ENCODE measurements at places on chromosomes 7 and 10.

DNA sequence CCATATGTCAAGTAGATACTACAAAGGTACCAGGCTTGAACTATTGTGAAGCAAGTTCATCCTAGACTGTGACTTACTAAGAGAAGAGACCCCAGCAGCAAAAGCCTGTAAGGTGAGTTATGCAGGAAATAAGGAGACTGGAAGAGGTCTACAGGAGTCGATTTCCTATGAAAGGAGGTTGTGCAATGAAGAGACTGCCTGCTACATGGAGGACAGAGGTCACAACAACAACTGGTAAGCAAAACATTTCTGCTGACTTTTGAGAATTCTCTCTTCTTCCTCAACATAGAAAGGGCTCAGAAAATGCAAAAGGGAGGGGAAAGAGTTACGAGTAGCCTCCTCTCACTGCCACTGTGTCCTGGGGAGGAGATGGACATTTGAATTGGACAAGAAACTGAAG lies 42.4 kb downstream of the PDK4 start:
- no peak for DNase-seq

- no peak for DNase-seq
Measured at GRCh38 chr10:125111118-125111727, 49.1 kb downstream of the CTBP2 start.

DNA sequence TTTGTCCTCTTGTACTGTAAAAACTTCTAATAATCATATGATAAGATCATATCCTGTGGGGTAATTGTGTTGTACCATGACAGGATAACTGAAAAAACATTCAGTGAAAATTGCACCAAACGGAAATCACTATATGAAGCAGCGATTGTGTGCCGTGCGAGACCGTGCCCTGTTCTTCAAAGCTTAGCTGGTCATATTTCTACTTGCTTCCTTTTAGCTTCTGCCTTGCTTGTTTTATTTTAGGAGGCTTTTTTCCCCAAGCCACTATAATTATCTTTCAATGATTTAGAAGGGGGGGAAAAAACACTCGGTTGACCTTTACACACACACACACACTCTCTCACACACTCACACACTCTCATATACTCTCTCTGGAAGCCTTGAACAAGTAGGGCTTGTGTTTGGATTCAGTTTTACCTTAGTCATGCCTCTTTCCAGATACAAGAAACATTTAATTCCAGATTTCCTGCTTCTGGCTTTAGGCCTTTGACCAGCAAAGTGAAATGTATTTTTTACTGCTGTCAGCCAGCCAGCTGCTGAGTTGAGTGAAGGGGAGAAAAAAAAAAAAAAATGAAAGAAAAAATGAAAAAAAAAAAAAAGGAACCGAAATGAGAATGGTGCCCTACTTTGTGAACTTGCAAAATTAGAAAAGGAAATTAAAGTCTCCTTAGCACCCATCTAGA lies 181.4 kb downstream of the ARID5B start:
- DNase-seq, result no peak

GRCh38 chr10:128916383-128916782 lies 550.7 kb upstream of the MGMT start:
- DNase-seq, result no peak

- no peak for DNase-seq
Measured at GRCh38 chr10:74868392-74868977, 42.1 kb downstream of the KAT6B start.

GRCh38 chr10:88934900-88935672 lies 17.5 kb downstream of the ACTA2 start:
- peak; percentile 60 for DNase-seq

GRCh38 chr10:119166564-119166963 lies 1.1 kb upstream of the SFXN4 start:
- no peak for DNase-seq

GRCh38 chr7:151038951-151039849 lies 9.1 kb upstream of the ASIC3 start:
- DNase-seq, result peak; percentile 96

DNA sequence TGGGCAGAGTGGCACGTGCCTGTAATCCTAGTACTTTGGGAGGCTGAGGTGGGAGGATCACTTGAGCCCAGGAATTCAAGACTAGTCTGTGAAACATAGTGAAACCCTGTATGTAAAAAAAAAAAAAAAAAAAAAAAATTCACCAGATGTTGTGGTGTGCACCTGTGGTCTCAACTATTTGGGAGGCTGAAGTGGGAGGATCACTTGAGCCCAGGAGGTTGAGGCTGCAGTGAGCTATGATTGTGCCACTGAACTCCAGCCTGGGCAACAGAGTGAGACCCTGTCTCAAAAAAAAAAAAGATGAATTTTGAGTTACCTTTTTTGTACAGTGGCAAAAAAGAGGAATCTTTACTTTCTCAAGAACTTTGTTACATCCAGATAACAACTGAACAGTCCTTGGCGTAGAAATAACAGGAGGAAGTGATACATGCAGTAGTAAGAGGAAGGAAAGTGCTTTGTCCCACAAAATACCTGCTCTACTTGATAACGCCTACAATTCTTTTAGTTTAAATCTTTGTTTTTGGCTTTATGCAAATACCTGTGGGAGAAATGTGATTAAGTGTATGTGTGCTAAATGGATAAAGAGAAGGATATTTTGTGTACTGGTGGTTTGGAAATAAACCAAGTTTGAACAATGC lies 29.3 kb downstream of the SPAG6 start:
- DNase-seq, result no peak

DNA sequence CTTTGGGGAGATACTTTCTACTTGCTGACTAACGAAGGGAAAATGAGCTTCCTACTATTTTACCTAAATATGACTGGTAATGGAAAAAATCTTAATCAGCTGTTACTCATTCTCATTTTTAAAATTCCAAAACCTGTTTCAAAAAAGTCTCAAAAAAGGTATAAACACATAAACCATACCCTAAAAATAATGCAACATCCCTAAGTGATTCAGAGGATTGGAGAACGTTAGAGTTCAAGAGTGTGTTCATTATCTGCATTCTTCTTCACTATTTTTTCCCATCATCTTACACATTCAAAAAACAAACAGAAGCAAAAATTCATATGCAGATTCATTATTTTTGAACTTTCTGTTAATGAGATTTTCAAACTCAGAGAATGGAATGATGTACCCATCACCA lies 150.4 kb upstream of the GNAI1 start:
- DNase-seq, result no peak

DNA sequence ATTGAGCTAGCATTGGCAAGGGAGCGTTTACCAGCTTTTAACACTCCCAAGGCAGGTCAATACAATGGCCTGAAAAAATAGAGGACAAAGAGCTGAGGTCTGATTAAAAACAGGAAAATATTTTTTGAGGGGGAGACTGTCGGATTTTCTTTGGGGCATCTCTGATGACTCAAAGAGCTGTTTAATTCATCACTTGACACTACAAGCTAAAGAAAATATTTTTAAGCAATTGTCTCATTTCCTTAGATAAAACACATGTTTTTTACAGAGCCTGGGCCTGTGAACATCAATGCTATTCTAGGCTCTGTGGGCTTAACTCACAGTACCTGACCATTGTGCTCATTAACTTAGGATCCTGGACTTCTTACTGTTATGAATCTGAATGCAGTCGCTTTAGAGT lies 100.8 kb downstream of the NRP1 start:
- no peak for DNase-seq

DNA sequence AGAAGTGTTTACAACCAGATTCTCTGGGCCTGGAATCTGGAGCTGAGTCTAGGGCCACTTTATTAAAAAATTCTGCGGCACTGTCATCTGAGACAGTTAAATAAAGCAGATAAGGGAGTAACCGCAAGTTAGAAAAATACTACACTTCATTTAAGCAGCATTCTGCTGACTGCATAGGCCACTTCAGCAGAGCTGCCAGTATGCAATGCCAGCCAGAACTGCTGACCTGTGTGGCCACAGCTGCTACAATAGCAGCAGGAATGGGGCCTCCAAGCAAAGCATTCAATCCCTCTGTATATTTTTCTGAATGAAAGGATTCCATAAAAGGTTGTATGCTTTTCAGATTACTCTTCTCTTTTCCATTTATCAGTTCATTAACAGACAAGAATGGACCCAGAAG lies 136.0 kb downstream of the COL28A1 start:
- DNase-seq, result no peak

DNA sequence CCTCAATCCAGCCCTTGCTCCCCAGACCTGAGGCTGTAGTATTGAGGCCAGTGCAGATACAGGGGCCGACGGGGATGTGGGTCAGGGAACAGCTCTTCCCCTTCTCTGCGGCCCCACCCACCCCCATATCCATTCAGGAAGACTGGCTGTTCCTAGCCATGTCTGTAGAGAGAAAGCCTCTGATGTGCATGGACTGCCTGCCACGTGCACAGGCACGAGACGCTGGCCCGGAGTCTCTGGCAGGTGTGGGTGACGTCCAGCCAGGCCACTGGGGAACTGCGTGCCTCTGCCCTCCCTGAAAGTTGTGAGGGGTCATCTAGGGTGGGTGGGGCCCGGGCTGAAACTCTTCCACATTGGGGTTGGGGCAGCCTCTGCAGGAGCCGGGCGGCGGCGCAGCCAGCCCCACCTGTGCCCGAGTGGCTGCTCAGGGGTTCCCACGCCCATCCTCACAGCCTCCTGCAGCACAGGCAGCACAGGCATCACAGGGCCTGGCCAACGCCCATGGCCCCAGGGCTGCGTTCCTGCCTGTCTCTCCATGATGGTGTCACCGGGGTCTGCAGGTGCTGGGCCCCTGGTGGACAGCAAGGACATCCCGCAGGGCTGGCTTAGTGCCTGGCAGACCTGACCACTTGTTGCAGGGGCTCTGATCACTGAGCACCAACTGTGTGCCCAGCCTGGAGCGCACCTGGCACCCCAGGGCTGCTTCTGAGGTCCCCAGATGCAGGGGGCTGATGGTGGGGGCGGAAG lies 27.5 kb downstream of the MICALL2 start:
- no peak for DNase-seq

DNA sequence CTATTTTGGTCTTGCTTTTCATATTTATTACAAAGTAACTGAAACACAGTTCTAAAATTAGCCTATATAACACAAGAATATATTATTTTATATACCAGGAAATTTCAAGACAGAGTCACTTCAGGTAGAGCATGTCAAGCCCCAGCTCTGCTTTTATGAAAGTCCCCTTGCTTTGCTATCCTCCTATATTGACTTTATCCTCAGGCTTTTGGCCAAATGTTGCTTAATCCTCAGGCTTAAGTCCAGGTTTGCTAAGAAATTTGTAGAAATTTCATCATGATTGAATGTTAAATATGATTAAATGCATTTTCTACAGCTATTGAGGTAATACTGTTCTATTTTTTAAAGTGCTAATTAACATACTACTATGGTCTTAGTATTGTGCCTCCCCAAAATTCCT lies 227.6 kb downstream of the FZD1 start:
- DNase-seq, result no peak

DNA sequence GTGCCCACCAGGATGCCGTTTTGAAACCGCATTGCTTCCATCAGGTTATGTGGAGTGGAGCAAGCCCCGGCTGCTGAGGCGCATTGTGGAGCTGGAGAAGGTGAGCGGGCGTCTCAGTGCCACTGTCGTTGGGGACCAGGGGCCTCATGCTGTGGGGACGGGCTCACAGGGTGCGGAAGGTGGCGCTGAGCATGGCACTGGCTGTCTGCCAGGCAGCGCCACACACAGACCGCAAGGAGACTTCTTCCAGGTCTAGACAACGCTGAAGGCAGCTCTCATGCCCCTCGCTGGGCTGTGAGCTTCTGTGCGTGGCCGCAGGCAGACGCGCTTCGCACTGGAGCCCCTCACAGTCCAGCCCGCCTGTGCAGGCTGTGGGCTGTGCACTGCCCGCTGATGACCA lies 29.0 kb downstream of the IQCE start:
- no peak for DNase-seq

- no peak for DNase-seq
Measured at GRCh38 chr10:11162828-11163599, 145.3 kb downstream of the CELF2 start.

GRCh38 chr7:44805950-44806349 lies 9.5 kb downstream of the PPIA start:
- DNase-seq, result no peak

GRCh38 chr10:37667736-37668135 lies 189.7 kb downstream of the ZNF248 start:
- DNase-seq, result no peak

- no peak for DNase-seq
Measured at GRCh38 chr7:156764766-156765165, 124.2 kb downstream of the RNF32 start.

DNA sequence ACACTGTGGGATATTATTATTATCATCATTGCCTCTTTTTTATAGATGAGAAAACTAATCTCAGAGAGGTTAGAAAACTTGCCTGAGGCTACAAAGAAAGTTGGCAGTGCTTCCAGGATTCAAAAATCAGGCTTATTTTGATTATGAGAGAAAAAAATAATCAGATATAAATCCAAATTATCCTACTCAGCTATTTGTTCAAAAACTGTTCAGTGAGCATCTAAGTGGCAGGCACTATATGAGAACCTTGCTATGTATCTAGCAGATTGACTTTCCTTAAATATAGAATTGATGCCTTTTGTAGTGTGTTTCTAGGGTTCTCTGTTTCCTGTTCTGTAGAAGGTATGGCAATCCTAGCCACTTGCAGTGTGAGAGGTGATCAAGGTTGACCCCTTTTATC lies 60.0 kb upstream of the SLC35B4 start:
- no peak for DNase-seq

DNA sequence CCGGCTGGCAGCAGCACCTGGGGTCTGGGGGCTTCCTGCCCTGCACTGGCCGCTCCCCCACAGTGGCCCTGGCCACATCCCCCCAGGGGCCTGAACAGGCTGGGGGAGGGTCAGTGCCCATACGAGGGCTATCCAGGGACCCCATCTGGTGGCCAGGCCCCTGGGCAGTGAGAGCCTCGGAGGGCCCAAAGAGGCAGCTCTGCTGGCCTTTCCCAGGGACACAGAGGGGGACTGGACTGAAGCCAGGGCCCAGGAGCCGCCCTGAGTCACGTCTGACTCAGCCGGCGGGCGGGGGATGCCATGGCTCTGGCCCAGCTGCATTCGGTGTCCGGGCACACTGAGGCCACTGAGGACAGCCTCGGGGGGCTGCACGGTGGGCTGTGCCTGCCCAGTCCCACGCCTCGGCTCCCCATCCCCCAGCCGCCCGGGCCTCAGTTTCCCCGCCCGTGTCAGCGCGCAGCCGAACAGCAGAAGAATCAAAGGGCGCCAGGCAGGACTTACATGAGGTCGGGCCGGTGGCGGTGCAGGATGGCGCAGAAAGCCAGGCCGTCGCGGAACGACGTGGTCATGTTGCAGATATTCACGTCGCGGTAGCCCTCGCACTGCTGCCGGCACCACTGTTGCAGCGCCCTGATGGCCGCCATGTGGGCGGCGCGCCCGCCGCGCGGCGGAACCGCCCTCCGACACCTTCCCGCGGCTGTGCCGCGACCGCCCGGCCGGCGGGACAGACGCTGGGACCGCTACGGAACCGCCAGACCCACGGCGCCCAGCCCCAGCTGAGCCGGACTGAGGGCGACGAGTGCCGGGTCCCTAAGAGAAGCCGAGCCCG lies at the start of gene MICALL2:
MICALL2 (minus strand) TSS at position 788 of the 829 bp plus-strand sequence; CDS start at position 644, 144 bp downstream.
- DNase-seq, result no peak

DNA sequence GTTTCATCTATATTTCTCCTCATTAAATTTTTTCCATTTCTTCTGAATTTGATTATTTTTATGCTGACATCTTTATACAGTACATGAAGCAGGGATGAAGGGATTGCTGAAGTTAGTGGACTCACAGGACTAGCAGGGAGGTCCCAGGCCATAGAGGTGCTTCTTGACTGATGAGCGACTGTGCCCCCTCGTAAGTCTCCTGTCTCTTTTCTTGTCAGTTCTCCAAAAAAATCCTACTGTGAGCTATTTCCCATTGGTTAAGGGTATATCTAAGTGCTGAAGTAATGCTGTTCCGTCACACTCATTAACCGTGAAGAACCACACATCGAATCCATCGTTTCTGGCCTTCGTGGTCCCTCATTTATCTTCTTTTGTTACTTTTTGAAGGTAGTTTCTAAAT lies 27.7 kb downstream of the HECW1 start:
- no peak for DNase-seq

- DNase-seq, result no peak
Measured at GRCh38 chr7:121620206-121620605, 224.1 kb upstream of the FAM3C start.
